Stimulated activated CD8-positive, alpha-beta memory T cell treated with anti-CD3 and anti-CD28 coated beads, Interleukin-15, amount 100 ng/mL, for 48 hours (primary cell): ENCODE measurements at places on chromosomes 7 and 10.

GRCh38 chr7:15461576-15461975 lies 100.2 kb downstream of the AGMO start:
- DNase-seq = no peak

DNA sequence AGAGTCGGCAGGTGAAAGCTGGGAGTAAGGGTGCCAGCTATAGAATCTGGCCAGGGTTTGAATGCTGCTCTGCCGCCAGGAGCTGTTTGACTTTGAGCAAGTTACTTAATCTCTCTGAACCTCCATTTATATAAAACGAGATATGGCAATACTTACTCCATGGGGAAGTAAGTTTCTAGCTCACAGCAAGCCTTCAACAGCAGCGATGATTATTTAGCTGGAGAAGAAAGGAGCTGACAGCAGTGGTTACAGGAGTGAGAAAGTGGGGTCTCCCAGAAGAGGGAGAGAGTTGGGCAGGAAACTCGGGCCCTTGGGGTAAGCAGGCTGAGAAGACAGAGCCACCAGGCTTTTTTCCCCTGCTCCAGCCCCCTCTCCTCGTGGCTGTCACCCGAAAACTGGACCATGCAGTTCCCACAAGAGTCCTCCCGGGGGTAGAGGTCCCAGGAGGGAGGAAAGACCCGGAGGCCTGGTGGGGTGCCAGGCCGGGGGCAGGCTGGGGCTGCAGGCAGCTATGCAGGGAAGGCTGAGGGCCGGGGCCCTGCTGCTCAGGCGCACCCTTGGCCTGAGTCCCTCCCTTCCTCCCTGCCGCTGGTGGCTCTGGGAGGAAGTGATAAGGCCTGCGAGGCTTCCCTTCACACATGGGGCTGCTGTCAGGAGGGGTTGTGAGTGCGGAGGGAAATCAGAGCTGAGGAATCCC lies 3.5 kb downstream of the NOS3 start:
- no peak for DNase-seq

- DNase-seq = no peak
These were observed 12.4 kb downstream of the RBP3 start for GRCh38 chr10:47360419-47361040.

GRCh38 chr10:67780759-67781538 lies 57.0 kb downstream of the DNAJC12 start:
- no peak for DNase-seq

DNA sequence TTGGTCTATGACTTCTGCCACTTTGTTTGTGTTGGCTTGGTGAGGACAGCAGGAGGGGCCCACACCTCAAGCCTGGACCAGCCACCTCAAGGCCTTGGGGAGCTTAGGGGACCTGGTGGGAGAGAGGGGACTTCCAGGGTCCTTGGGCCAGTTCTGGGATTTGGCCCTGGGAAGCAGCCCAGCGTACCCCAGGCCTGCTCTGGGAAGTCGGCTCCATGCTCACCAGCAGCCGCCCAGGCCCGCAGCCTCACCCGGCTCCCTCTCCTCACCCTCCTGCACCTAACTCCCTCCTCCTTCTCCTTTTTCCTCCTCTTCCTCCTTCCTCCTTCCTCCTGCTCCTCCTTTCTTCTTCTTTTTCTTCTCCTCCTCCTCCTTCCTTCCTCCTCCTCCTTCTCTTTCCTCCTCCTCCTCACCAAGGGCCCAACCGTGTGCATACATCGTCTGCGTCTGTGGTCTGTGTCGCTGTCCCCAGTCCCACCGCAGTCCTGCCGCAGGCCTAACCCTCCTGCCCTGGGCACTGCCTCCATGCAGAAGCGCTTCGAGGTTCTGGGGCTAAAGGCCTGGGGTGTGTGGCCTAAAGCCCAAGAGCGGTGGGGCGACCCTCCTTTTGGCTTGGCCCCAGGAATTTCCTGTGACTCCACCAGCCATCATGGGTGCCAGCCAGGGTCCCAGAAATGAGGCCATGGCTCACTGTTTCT lies 5.3 kb downstream of the EN2 start:
- DNase-seq = no peak
